ENCODE measurements at places on chromosomes 3 and 15.

DNA sequence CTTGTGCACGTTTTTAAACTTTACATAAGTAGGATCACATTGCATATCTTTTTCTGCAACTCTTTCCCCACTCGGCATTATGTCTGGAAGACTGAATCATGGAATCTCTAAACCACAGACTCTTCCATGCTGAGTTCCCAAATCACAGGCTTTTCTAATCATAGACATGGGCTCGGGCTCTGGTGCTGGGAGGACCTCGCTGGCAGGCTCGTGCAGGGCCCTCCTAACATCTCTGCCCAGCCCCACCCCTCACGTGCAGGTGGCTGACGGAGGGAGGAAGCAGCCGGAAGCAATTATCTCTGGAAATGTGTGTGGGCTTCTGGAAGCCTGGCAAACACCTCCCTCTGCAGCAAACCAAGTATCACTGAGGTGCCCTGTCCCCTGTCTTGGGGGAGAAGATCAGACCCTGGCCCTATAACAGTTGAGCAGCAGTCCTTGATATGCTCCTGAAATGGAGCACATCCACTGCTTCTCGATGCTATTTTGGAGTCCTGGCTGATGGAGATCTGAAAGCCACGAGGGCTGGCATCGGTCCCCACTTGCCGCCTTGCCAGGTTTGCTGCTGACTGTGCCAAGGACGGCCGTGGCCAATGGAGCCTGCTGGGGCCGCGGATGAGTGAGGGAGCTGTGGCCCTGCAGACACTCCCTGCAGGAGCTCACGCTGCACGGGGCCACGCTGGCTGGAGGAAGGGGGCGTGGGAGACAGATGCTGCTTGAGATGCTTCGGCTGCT is 4.4 kb upstream of the IQSEC1 start:
- DNase-seq = no peak

DNA sequence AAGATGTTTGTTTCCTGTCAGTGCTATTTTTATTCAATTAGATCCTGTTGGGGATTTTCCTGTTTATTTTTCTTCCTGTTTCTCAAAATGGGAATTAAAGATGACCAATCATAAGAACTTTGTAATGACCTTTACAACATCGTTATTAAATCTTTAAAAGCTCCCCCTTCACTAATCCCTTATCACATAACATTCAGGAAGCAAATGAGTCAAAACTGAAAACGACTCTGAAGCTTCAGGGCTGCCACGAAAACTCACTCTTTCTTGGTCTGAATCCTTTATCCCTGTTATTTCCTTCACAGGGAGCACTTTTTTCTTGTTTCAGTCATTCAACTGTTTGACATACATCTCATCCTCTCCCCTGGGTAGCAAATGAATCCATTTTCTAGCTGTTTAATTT is 75.8 kb upstream of the MB21D2 start:
- DNase-seq = no peak

GRCh38 chr3:46742992-46743585 is 25.4 kb upstream of the PRSS50 start:
- DNase-seq = no peak

DNA sequence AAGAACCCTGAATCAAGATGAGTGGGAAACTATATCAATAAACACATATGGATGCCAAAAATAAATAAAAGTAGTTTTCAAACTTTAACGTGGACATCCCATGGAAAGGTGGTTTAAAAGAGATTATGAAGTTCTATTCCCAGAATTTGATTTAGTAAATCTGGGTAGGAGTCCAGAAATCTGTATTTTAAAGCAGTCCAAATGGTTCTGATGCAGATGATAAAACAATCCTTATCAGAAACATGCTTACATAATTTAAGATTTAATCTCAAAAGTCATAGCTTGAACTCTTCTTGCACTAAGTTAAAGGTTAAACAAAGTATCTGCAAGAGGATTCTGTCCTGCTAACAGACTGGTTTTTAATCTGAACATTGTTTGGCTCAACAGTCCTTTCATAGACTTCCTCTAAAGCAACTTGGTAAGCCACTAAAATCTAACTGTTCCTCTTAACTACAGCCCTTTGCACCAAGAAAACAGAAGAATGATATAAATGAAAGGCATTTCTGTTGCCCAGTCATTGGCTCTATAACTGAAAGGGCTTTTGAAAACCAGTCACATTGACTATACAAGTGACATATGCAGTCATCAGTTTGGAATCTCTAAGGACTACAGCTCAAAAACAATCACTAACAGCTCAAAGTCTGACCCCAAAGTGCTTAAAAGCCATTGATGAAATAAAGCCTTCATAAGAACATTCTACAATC is 23.4 kb upstream of the MAP4 start:
- DNase-seq = no peak

- DNase-seq = no peak
These were observed 433.8 kb upstream of the SUCLG2 start for GRCh38 chr3:68088216-68088615.

- no peak for DNase-seq
These were observed 52.6 kb downstream of the PLCL2 start for GRCh38 chr3:16937326-16937845.

- no peak for DNase-seq
These were observed 109.6 kb downstream of the ADCY5 start for GRCh38 chr3:123339302-123339701.

DNA sequence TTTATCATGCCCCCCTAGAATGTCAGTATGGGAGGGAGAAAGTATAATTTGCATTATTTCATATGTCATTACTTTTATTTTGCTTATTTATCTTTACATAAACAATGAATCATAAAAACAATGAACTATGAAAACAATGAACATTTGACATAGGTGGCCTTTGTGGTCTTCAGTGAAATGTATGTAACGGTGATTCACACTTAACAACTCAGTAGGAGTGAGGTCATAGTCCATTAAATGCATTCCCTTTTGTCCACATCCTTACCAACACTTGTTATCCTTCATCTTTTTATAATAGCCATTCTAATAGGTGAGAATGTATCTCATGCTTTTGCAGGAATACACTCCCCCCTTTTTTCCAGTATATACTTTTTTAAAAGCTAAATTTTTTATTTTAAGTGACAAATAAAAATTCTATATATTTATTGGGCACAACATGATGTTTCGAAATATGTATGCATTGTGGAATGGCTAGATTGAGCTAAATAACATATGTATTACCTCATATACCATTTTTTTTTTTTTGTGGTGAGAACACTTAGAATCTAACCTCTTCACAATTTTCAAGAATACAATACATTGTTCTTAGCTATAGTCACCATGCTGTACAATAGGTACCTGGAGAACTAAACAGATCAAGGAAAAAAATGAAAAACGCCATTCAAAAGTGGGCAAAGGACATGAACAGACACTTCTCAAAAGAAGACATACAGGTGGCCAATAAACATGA is 189.5 kb downstream of the WDR72 start:
- no peak for DNase-seq

DNA sequence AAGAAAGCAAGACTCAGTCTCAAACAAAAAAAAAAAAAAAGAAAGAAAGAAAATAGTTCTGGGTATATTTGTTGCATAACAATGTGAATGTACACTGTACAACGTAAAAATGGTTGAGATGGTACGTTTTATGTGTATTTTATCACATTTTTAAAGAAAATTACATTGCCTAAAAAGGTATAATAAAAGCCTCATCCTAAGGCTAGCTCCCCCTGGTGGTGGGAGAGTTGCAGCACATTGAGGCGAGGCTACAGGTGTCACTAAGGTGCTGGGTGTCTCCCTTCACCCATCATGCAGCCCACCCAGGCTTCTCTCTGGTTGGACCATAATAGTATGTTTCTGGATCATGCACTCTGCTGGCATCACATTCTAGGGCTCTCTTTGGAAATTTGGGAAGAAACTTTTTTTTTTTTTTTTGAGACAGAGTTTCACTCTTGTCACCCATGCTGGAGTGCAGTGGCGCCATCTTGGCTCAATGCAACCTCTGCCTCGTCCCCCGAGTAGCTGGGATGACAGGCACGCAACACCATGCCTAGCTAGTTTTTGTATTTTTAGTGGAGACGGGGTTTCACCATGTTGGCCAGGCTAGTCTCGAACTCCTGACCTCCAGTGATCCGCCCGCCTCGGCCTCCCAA is 12.4 kb upstream of the RAB11A start:
- DNase-seq = peak; percentile 78

GRCh38 chr15:95196176-95196915 is 965.0 kb downstream of the MCTP2 start:
- no peak for DNase-seq

GRCh38 chr3:132488151-132488550 is 70.8 kb downstream of the DNAJC13 start:
- no peak for DNase-seq

- no peak for DNase-seq
These were observed 268.5 kb downstream of the LRTM1 start for GRCh38 chr3:54659347-54659746.

GRCh38 chr3:129240436-129240835 is 9.0 kb upstream of the COPG1 start:
- DNase-seq = no peak

DNA sequence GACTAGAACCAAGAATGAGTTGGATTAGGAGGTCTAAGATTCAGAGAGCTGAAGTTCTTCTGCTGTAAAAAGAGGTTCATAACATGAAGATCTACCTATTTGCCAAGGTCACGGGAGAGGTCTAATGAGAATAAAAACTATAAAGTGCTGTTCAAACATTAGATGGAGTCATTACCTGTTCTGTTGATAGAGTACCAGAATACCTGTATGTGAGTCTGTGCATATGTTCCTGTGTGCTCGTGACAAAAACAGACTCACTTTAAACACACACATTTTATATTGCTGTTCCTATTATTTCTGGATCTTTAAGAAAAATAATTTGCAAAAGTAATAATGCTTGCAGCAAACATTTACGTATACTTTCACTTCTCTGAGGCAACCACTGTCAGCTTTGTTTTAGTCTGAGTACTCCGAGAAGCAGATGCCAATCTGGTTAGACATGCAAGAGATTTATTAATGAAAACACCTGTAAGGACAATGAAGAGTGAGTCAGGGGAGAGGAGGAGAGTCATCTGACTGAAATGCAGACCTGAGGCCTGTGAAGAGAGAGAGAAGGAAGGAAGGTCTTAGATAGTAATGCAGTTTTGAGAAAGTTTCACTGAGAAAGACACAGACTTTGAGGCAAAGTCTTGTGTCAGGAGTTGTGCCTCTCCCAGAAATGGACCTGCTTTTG is 221.2 kb downstream of the SQOR start:
- no peak for DNase-seq

- DNase-seq = no peak
These were observed 2.7 kb downstream of the MECOM start for GRCh38 chr3:169660709-169661360.

- DNase-seq = no peak
These were observed 72.6 kb downstream of the CHST2 start for GRCh38 chr3:143192193-143192592.

DNA sequence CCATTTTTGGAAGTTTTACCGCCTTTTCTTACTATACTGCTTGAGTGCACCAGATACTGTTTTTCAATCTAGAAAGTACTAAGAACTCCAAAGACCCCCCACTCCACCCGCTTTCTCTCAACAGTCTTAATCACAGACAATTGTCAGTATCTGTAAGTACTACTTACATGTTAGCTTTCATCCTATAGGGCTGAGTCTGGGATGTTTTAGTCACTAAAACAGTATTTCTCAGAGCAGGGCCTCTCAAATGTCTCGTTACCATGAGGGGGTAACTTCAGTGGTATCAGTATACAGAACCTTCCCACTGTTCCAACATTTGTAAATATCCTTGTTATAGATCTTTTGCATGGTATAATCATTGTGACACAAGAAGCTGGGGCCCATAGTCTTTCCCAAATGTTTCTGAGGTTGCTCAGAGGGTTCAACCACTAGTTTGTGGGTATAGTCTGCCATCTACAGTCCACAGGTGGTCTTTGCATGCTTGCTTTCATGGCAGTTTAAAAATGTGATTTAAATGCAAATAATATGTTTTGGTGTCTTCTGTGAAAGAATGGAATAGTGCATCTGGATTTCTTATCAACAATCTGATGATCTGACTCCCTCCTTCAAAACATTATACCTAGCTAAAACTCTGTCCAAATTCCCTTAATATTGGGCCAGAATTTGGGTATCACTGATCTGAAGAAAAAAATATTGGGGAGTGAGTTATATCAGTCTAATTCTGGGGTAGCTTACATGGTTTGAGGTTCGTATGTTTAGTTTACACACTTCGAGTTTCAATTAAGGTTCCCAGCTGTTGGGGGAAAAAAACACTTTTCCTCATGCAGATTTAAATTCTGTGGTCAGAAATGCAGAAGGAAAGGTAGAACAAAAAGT is 18.0 kb upstream of the DNAJC13 start:
- no peak for DNase-seq

- DNase-seq = no peak
These were observed 277.5 kb downstream of the PDCD6IP start for GRCh38 chr3:34075975-34076374.

- no peak for DNase-seq
These were observed 7.3 kb downstream of the PRR23E start for GRCh38 chr3:127200086-127200691.

- no peak for DNase-seq
These were observed 26.4 kb upstream of the TTC14 start for GRCh38 chr3:180575571-180575970.

- DNase-seq = no peak
These were observed 41.4 kb downstream of the CHSY1 start for GRCh38 chr15:101210466-101210865.

GRCh38 chr15:44296625-44297524 is 8.4 kb downstream of the GOLM2 start:
- no peak for DNase-seq

DNA sequence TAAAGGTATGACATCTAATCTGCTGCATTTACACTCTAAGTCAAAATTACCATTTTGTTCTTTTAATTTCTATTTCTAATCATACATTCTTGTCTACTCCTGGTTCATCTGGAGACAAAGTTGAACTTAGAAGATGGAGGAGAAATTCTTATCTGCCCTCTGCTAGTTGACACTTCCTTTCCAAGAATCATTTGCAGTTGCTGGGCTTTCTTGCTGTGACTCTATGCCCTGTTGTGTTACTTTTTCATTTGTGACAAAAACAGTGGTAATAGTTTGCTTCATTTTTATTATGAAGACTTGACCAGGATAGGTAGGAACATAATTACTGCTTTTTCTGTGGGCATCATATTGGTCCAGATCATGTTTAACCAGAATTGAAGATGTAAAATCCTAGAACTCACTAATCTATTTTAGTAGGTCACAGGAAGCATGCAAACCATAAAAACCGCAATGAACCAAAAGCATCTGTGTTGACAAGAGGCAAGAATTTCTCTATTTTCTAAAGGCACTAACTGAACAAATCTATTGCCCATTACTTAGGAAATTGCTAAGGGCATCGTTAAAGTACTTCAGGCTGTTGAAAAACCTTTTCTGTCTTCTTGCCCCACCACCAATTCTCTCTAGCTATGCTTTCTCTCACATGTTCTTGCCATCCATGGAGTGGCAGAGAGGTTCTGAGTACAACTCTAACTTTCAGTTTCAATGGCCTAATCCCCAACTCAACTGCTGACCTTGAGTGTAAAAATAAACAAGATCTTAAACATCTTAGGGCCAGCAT is 4.2 kb upstream of the CCR2 start:
- no peak for DNase-seq
